T-helper 2 cell (primary cell): ENCODE measurements at places on chromosomes 7 and 10.

DNA sequence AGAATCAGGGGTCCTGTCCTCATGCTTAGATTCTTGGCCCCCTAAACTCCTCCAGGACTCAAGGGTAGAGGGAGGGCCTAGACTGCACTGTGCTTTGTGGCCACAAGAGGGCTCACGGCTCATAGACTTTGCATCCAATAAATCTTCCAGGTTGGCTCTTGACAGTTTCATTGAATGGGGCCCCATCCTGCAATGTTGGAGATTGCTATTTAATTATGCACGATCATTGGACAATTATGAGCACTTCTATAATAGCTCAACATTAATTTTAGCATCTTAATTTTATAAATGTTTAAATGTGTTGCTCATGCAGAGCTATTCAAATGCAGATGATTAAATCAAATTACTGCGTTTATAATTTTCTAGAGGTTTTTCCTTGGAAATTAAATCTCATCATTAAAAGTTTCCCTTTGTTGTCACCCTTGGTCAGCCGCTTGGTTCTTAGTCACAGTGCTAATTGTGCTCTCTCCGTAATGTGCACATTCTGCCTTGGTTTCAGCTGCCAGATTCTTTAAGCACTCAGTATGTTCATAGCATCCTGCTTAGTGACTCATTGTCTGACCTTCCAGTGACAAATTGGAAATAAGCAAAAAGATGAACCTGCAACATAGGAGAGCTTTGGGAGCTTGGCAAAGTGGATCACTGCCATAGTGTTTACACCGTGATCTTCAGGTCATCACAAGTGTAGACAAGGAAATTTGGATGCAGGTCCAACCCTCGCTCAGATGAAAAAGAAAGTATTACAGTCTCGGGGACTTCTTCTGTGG, 33.4 kb upstream of the PLPP4 start:
- no peak for DNase-seq

DNA sequence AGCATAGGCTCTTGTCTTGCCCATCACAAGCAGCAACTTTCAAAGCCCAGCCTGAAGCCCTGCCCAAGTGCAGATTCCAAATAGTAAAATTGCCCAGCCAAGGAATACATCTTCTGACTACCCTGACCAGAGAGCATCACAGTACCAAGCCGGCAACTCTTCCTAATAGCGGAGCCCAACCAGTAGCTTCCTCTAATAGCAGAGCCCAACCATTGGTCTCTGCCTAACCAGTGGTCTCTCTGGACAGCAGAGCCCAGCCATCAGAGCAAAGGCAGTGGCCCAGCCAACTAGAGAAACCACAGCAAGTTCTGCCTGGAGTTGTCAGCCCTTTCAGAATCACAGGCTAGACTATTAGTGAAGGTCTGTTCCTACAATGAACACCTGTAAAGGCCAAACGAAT, 285.6 kb downstream of the HGF start:
- DNase-seq = no peak

GRCh38 chr7:66847879-66848790, 72.9 kb upstream of the TMEM248 start:
- no peak for DNase-seq

- DNase-seq = no peak
Measured at GRCh38 chr7:113078331-113078730, 8.3 kb downstream of the GPR85 start.
